ENCODE measurements at places on chromosomes 11 and 22.

DNA sequence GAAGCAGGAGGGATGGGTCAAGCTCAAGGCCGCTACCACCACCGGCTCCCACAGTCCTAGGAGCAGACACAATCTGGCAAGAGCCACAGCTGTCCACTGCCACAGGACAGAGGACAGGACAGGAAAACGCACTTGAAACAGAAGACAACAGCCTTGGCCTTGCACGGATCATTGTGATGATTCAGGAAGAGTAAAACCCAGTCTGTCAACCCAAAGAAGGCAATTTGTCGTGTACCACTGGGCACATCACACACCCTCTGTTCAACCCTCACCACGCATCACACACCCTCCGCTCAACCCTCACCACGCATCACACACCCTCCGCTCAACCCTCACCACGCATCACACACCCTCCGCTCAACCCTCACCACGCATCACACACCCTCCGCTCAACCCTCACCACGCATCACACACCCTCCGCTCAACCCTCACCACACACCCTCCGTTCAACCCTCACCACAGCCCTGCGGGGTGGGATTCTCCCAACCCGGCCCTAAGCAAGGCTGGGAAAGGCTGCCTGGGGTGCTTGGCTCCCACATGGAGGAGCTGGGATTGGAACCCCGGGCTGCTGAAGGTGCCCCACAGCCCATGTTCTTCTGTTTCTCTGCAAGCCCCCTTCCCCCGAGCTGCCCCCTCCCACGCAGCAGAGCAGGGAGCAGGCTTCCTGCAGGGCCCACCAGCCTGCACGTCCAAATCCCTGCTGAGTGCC is 11.3 kb upstream of the CDC42BPG start:
- no peak for DNase-seq

GRCh38 chr22:28826921-28827320 is 26.6 kb upstream of the XBP1 start:
- DNase-seq, result no peak

GRCh38 chr22:21457023-21457787 is 10.0 kb upstream of the TMEM191C start:
- no peak for DNase-seq

GRCh38 chr11:123682696-123683410 is 28.4 kb upstream of the SCN3B start:
- no peak for DNase-seq

DNA sequence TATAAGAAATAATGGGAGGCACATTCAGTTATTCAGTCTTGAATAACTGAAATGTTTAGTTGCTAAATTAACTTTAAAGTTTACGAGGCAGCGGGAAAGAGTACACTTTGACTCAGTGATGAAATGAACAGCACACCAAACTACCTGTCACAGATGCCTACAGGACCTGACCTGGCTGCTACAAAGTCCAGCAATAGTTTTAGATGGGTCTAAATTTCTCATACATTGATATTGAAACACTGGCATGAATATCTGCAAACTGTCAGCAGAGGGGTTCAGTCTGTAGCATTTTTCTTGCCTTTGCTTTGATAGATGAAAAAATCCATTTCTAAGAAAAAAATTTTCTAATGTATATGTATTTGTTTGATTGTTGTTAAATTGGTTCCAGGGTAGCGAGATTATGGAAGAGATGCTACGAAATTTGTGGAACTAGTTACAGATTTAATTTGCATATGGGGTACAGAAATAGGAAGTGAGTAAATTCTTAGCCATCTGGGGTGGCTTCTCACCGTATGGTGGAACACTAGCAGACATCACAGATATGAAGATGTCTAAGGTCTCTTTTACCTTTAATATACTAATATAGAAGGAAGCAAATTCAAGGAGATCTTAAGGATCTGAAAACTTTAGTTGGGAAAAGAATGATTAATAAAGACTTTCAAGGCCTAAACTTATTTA is 20.8 kb upstream of the GAB2 start:
- DNase-seq, result no peak

GRCh38 chr11:87634331-87634730 is 540.9 kb downstream of the RAB38 start:
- no peak for DNase-seq

Data from CD4-positive, alpha-beta T cell treated with Interleukin-10 for 1 hour (primary cell).